ENCODE measurements at places on chromosomes 7 and 10. TPM values are rescaled to one million over a fixed set of nuclear protein-coding genes. Genes with fewer than 3 reads are reported as not detected.

GRCh38 chr7:2069472-2069860, 163.3 kb downstream of the MAD1L1 start:
- peak; percentile 6 for DNase-seq

GRCh38 chr10:44981172-44982113, 2.8 kb upstream of the DEPP1 start:
- peak; percentile 75 for DNase-seq

The OPALIN gene
- total RNA-seq: not detected

The HYAL4 gene
- total RNA-seq: 0.39 TPM
